Stimulated activated CD4-positive, alpha-beta T cell treated with anti-CD3 and anti-CD28 coated beads, Interleukin-15, amount 100 ng/mL, for 1 hour (primary cell): ENCODE measurements at places on chromosomes 16 and 17.

- no peak for DNase-seq
These were observed 3.5 kb upstream of the ABR start for GRCh38 chr17:1183171-1183873.

DNA sequence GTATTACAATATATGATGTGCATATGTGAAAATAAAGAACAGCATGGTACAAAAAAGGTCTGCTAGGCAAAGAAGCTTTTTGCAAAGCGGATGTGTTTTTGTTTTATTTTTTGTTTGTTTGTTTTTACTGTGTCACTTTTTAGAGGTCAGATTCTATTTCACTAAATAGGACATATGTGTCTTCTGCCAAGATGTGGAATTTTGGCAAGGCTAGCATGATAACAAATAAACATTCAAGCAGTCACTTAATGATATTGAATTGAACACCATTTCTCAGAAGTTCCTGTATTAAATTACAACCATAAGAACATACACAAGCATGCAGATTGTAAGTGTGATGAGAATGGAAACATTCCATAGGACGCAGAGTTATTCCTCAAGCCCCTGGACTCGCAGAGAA lies 492.7 kb downstream of the WWOX start:
- DNase-seq: no peak

DNA sequence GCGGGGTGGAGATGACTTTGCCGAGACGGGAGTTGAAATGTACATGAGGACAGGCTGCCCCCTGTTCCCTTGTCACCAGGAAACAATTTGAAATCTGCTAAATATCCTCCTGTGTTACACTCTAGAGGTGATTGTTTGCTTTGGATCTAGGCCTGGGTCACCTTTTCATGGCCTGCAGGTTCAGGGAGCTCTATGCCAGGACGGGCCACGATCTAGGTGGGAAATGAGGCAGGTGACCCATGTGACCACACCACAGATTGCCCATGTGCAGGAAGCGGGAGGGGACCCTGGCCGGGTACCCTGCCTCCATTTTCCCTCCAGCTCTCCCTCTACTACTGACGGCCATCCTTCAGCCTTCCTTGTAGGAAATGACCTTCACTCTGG lies 43.4 kb downstream of the MEAK7 start:
- no peak for DNase-seq

- DNase-seq: peak; percentile 20
These were observed at the start of gene NLRC3 for GRCh38 chr16:3577302-3577752. TSS of gene NLRC3 (minus strand) at chr16:3577403. CDS start at chr16:3565036, 12,367 bp downstream.

DNA sequence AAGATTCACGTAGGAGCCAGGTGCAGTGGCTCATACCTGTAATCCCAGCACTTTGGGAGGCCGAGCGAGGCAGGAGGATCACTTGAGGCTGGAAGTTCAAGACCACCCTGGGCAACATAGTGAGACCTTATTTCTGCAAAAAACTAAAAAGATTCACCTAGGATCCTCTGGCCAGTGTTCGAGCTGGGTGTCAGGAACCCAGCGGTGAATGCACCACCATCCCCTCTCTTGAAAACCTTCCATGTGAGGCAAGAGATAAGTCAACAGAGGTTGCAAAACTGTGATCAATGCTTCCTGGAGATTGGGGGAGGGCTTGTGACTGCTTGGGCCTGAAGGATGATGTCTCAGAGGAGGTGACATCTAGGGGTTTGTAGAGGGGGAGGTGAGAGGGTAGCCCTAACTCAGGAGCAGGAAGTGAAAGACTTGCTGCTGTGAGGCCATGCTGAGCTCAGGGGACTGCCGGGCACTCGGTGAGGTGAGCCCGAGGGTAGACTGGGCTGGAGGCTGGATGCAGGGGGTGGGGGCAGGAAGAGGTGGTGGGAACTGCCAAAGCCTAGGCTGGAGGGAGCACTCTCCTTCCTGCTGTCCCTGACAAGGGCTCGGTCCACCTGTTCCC lies 11.7 kb downstream of the GJD3 start:
- DNase-seq: no peak

GRCh38 chr16:58515871-58516767 lies 802 bp downstream of the SETD6 start:
- DNase-seq: no peak

- DNase-seq: peak; percentile 49
These were observed 129.5 kb downstream of the ANKRD11 start for GRCh38 chr16:89360760-89361435.

- DNase-seq: no peak
These were observed 24.5 kb upstream of the CD300E start for GRCh38 chr17:74647871-74648672.

DNA sequence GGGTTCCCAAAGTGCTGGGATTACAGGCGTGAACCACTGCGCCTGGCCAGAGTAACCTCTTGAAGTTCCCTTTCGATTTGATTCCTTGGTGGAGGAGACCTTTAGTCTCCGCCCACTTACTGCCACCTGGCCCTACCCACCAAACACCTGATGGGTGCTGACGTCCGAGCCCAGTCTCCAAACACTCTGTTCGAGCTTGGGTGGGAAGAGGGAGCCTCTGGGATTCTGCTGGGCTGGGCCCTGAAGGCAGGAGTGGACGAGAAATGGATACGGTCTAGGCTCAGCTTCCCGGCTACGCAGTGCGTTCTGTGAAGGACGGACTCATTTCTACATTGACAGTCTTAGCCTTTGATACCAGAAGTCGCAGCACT lies 870 bp upstream of the ITGA3 start:
- no peak for DNase-seq

GRCh38 chr16:50678531-50678930 lies 2.6 kb downstream of the SNX20 start:
- DNase-seq: no peak

- DNase-seq: no peak
These were observed 667 bp downstream of the OGFOD1 start for GRCh38 chr16:56451753-56452689.

GRCh38 chr17:65183736-65184135 lies 46.6 kb downstream of the RGS9 start:
- DNase-seq: no peak

DNA sequence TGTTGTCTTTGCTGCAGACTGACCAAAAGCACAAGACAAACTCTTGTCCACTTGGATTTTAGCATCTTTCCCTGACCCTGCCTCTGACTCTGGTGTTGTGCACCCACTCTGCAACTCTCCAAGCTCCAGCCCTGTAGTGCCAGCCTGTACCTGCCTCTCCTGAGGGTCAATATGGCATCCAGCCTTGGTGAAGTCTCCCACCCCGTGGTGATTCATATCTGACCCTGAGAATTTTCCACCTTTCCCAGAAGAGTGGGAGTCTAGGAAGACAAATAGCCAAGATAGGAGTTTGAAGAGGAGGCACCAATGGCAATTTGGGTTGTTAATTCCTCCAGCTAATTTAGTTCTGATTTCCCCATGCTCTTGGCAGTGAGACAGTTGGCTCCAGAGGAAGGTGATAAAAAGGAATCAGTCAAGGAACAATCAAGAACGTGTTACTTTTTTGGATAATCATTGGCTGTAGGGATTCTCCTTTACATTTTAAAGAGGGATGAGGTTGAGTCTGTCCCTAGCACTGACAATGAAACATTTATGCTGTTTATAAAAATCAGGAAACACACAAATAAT lies 416.0 kb downstream of the MAF start:
- no peak for DNase-seq

DNA sequence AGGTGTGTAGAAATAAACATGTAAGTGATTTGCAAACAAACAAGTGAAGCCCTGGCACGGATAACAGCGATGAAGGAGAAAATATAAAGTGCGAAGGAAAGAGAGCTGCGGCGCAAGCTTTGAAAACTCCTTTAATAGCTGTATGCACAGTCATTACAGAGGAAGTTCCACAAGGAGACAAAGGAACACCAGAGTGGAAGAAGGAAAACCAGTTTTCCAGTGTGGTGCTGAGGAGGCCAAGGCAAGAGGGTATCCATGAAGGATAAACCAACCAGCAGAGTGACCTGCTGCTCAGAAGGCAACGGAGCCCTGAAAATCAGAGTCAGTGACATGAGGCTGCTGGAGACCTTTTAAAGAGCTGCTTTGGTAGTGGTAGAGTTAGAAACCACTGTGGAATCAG lies 24.4 kb downstream of the METTL16 start:
- DNase-seq: no peak

DNA sequence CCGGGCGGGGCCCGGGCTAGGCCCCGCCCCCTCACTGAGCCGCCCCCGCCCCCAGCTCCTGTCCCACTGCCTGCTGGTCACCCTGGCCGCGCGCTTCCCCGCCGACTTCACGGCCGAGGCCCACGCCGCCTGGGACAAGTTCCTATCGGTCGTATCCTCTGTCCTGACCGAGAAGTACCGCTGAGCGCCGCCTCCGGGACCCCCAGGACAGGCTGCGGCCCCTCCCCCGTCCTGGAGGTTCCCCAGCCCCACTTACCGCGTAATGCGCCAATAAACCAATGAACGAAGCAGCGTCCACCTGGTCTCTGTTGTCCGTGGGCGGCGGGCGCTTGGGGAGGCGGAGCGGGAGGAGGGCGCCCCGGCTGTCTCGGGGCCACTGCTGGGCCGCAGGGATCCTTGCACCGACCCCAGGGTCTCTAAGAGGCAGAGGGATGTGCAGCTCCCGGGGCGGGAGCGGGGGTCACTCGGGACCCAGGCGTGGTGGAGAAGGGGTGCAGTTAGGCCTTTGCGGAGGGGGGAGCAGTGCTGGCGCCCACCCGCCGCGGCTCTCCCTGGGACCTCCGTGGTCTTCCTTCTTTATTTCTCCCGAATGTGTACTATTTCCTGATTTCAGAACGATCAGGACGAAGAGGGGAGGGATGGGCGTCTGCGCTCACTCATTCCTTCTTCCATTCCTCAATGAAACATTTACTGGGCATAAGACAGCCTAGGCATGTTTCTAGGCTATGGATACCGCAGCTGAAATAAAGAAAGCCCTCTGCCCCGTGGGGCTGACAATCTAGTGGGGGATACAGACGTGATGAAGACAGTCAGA lies 2.0 kb downstream of the HBZ start:
- DNase-seq: no peak

GRCh38 chr16:65843941-65844340 lies 522.5 kb upstream of the CDH5 start:
- DNase-seq: no peak

DNA sequence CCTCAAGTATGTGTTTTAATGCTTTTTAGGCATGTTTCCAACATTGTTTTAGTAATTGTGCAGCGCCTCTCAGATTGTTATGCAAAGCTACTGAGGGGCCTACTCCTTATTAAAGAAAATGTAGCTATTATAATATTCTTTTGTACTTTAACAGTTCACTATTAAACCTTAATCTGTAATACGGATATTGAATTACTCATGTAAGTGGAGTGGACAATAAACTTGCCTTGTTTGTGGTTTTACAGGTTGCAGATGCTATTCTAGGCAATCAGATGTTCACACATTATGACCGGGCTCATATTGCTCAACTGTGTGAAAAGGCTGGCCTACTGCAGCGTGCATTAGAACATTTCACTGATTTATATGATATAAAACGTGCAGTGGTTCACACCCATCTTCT lies 41.0 kb downstream of the PTRH2 start:
- no peak for DNase-seq

GRCh38 chr17:17503566-17504130 lies 7.5 kb upstream of the RASD1 start:
- DNase-seq: no peak

DNA sequence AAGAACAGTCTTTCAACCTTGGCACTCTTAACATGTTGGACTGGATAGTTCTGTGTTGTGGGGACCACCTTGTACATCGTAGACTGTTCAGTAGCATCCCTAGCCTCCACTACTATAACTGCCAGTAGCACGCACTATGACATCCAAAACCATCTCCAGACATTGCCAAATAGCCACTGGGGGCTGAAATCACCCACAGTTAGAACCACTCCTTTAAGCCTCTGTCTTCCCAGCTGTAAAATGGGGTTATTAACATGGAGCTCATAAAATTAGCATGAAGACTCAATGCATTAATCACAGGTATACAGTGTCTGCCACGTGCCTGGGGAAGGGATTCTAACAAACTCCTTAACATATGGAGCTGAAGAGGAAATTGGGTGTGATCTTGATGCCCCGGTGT lies 49.7 kb downstream of the LYRM1 start:
- no peak for DNase-seq

DNA sequence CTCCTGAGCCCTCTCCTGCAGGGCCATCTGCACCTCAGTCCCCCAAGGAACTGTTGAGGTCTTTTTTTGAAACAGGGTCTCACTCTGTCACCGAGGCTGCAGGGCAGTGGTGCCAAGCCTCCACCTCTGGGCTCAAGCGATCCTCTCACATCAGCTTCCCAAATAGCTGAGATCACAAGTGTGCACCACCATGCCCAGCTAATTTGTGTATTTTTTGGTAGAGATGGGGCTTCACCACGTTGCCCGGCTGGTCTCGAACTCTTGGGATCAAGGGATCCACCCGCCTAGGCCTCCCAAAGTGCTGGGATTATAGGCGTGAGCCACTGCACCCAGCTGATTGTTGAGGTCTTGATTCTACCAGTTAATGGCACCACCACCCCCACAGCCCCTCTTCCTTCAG lies 27.9 kb upstream of the ENDOV start:
- DNase-seq: no peak

DNA sequence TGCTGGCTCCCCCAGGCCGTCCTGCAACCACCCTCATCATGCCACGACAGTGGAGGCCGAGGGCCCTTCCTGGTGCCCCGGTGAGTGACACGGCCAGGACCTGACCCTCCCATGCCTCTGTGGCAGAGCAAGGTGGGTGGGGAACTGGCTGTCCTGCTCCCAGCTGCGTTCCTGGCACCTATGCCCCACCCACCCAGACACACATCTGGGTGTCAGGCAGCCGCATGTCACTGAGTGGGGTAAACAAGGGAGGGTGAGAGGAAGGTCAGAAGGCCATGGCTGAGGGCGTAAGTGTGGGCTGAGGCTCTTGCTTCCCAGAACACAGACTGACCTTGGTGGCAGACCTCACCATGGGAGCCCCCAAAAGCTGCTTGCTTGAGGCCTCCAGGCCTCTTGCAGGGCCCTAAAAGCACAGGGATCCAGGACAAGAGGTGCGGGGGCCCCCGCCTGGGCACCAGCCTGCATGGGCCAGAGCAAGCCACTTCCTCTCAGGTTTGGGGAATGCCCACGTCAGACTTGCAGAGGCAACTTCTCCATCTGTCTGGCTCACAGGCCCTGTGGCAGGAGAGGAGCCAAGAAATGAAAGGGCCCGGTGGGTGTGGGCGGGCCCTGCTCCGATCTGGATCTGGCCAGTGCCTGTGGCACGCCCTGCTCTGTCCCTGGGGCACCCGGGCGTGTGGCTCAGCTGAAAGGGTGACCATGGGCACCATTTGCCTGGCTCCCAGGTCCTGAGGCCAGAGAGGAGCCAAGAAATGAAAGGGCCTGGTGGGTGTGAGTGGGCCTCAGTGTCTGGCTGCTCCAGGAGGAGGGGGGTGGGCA lies 3.9 kb upstream of the CCDC57 start:
- no peak for DNase-seq

- no peak for DNase-seq
These were observed 37.6 kb downstream of the ARHGAP27 start for GRCh38 chr17:45394913-45395568.
